ENCODE measurements at places on chromosomes 16 and 17. TPM values are rescaled to one million over a fixed set of nuclear protein-coding genes. Genes with fewer than 3 reads are reported as not detected.

- DNase-seq, result no peak
Measured at GRCh38 chr16:19833176-19833575, 51.5 kb downstream of the GPRC5B start.

DNA sequence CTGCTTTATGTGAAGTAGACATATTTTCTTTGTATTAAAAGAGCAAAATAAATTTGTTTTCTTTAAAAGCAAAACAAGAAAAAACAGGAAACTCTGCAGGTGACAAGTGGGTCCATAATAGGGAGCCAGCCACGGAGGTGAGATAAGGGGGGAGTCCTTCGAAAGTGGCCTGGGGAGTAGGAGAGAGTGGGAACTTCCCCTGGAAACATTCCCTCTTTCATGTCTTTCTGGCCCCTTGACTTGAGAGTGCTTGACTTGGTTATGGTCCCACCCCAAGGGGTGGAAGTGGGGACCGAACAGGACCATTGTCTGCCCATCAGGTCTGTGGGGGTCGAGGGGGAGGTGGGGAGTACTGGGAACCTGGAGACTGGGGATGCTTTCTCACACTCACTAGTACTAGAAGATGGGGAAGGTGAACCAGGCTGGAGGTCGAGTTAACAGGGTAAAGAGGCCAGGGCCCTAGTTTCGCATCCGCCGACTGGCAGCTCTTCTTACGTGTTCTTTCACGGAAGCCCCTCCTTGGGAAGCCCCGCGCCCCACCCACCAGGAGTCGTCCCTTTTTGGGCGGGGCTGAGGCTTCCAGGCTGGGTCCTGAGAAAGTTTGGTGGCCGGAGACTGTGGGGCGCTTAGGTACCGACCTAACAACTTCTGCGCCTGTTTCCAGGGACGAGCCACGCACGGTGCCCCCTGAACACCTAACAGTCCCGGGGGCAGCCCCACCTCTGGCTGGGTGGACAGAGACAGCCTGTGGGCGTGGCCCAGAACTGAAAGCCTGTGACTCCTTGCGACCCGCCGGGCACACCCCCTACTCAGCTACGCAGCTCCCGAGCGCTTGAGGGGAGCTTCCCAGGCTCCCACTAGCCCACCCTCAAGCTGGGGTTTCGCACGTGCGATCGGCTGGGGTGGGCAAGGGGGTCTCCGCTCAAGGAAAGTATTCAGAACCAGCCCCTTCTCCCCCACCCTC lies 790 bp downstream of the TRADD start:
- no peak for DNase-seq

DNA sequence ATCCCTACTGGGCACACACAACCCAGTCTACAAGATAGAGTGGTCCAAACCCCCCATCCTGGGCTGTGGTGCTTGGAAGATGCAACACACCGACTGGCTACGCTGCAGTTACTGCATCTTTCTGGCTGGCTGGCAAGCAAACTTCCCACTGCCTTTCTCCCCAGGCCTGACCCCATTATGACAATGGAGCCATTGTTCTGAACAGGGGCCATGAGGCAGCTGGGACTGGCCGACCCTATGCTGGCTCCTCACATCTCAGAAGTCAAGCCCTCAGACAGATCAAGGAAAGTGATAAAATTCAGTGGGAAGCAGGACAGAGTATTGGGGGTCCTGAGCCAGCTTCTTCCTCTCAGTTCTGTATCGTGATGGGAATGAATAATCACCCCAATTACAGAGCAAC lies 364.1 kb upstream of the ASIC2 start:
- no peak for DNase-seq

DNA sequence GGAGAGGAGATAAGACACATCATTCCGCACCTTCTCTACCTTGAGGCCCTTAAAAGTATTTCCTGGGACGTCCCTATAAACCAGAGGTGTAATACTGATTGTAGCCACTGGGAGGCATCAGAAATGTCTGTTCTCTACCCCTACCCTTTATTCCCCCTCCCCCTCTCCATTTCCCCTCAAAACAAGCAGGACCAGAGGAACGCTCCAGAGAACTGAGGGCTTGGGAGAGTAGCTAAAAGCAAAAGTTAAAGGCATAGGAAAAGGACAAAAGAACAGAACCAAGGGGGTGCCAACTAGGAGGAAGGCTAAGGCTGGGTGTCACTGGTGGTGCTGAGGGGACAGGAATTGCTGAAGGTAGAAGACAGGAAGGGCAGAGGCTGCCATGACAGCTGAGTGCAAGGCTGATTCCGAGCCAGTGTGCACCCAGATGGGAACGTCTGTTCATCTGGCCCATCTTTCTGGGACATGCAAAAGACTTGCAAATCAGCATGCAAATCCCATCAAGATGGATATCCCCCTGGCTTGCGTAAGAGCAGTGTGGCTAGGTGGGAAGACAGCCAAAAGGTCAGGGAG lies 6.7 kb downstream of the CAMTA2 start:
- DNase-seq, result peak; percentile 45

- DNase-seq, result no peak
Measured at GRCh38 chr17:82648742-82649331, 593 bp upstream of the WDR45B start.

DNA sequence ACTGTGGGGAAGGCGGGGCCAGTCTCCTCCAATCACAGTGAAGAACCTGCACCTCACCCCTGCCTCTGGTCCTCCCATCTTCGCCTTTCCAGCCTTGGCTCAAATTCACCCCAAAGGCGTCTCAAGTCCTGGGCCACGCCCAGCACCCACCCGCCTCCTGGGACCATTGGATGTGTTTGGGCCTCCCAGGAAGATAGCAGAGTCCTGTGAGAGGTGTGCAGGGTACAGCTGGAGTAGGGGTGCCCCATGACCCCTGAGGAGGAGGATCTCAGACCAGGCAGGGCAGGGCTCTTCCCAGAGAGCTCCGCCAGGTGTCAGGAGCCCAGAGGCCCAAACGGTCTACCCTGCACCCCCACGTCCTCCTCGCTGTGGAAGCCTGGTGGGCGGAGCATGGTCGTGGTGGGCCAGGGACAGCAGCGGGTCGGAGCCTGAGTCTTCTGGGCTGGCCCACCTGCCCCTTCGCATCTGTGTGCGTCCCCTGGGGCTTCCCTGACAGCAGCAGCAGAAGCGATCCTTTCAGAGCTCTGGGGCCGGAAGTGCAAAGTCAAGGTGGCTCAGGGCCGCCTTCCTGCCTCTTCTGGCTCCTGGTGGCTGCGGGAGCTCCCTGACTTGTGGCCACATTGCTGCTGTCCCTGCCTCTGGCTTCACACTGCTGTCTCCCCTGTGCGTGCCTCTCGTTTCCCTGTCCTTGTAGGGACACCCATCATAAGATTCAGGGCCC lies 34.9 kb upstream of the ZNF469 start:
- no peak for DNase-seq

DNA sequence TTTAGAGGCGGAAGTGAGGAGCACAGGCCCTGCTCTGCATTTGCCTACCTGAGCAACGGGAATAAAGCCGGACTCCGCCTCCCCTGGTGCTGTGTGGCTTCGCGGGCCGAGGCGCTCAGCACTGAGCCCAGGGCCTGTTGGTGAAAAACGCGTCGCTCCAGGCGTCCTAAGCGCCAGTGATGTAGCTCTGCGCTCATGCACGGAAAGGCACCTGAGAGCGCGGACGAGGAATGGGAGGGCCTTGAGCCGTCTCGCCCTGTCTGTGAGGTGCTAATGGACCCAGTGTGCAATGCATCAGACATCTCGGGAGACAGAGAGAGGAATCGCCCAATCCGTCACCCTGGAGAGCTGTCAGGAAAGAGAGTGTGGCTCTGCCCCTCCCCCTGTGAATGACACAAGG lies 17.2 kb upstream of the ATP2A3 start:
- no peak for DNase-seq

- DNase-seq, result no peak
Measured at GRCh38 chr17:75808549-75808904, 23.9 kb downstream of the UNK start.

DNA sequence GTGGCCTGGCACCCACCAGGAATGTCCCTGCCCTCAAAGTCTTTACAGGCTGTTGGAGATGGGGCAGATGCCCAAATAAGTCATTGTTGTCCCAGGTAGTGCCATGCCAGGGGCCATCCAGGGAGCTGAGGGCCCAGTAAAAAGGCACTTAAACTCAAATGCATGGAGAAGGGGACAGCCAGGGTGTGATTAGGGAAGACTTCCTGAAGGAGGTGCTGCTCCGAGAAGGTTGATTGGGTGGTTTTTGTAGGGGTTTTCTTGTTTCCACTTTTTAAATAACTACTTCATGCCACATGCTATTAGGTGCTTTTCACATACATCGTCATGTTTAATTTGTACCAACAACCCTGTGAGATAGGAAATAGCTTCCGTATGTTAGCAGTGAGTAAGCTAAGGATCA lies 66.9 kb downstream of the RAI1 start:
- no peak for DNase-seq

DNA sequence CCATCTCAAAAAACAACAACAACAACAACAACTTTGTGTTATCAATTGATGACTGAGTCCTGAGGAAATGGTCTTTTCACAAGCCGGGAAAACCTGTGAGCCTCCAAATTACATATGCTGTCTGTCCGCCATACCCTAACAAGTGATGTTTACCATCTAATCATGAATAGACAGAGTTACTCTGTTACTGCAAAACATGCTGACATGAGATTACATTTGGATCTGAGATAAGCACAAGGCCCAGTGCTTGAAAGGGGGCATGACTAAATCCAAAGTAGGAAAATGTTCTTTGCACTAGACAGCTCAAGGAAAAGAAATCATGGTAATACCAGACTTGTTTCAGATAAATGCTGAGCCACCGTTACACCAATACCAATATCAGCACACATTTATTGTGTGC lies 8.6 kb upstream of the ATXN1L start:
- DNase-seq, result no peak

The MYH13 gene
- total RNA-seq, result not detected

GRCh38 chr17:20092261-20092867 lies 83.2 kb downstream of the SPECC1 start:
- no peak for DNase-seq

The KRTAP9-1 gene
- total RNA-seq, result not detected

GRCh38 chr16:87834005-87834667 lies 35.2 kb downstream of the SLC7A5 start:
- no peak for DNase-seq

Data from renal cortical epithelial cell (primary cell).